Activated T-cell treated with anti-CD3 and anti-CD28 coated beads for 48 hours (primary cell): ENCODE measurements at places on chromosomes 16 and 17.

DNA sequence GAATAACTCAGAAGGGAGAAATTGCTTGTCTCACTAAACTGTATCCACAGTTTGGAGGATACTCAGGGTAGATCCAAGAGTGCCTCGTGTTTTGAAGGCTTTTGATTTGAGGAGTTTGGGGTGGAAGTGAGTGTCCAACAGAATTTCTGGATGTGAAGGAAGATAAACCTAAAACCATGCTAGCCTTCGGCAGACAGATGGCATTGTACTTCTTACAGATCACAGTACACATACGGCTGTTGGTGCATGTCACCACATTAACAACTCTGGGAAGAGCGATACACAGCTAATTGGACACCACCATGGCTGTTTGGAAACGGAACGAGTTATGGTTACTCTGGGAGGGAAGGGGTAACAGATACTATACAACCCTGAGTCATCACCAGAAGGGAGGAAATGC, 420.4 kb downstream of the GRIN2A start:
- no peak for DNase-seq

DNA sequence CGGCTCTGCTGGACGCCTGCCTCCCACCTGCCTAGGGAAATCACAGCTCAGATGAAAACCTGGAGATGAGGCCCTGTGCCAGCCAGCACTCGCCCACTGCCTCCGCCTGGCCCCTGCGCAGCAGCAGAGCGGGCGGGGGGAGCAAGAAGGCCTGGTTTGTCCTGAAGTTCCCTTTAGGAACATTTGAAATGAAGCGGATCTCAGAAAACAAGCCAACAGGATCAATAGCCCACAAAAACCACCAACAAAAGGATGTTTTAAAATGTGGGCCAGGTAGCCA, 48.0 kb downstream of the RBFOX3 start:
- DNase-seq, result no peak

GRCh38 chr16:50210266-50211038, 55.9 kb upstream of the ADCY7 start:
- DNase-seq, result peak; percentile 43

GRCh38 chr17:64341181-64341580, 49.5 kb downstream of the PECAM1 start:
- no peak for DNase-seq

DNA sequence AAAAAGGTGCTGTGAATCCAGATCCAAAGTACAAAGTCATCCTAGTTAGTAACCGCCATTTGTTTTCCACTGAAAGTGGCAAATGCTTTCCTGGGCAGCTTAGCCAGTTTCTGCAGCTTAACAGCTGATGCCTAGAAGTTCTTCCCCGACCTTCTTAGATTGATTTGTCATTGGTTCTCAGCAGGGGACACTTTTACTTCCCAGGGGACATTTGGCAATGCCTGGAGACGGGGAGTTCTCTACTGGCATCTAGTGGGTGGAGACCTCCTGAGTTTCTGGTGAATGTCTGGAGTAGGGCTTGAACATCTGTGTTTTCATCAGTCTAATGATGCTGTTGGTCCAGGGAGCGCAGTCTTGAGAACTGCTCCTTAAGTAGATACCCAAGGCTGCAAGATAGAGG, 7.6 kb downstream of the DNAJA3 start:
- DNase-seq, result no peak

GRCh38 chr16:84540194-84540593, 35.7 kb upstream of the MEAK7 start:
- DNase-seq, result no peak

- no peak for DNase-seq
These were observed 63.1 kb upstream of the SDK2 start for GRCh38 chr17:73707358-73707757.

- DNase-seq, result no peak
These were observed 444.1 kb upstream of the RBFOX1 start for GRCh38 chr16:6888531-6888930.

- DNase-seq, result no peak
These were observed 969.2 kb upstream of the RBFOX1 start for GRCh38 chr16:6363396-6363795.

DNA sequence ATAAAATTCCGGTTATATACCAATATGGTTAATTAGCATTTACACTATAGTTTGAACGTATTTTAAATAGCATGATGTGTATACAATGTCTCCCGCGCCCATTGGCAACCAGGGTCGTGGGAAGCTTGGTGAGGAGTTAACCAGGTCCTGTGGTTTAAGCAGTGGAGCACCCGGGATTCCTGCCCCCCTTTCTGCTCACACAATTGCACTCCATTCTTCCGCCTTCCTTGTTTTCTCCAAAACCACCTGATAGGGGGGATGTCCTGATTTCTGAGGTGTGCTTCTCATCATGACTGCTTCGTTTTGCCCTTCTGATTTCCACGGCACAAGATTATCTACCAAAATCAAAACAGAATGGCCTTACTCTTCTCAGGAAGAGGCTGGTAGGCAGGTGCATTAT, 35.8 kb downstream of the WIPI1 start:
- DNase-seq, result no peak

GRCh38 chr16:10879681-10880589, 2.9 kb downstream of the CIITA start:
- no peak for DNase-seq

DNA sequence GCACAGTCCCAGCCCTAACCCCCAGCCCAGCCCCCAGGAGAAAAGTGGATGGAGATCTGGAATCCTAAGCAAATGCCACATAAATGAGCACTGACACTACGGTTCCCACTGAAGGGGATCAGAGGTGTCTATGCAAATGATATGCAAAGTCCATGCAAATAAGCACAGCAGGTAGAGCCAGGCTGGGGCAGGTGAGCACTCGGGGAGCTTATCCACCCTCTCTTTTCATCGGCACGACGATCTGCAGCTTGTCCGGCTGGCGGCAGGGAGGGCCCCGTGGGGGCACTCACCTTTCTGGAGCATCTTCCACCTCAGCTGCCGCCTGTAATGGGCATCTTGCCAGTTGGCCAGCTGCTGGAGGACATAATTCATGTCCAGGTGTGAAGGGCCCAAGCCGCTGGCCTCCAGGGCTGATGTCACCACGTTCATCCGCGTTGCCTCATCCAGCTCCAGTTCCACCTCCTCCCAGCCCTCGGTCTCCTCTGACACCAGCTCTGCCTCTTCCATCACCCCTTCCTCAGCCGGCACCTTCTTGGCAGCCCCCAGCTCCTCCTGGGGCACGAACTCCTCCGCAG, 9.9 kb downstream of the HAP1 start:
- DNase-seq, result no peak

- no peak for DNase-seq
These were observed 456.2 kb upstream of the SALL1 start for GRCh38 chr16:51607201-51607651.

GRCh38 chr16:81671738-81672597, 107.1 kb upstream of the PLCG2 start:
- no peak for DNase-seq
